CMK (cell line): ENCODE measurements at places on chromosomes 6 and 20.

DNA sequence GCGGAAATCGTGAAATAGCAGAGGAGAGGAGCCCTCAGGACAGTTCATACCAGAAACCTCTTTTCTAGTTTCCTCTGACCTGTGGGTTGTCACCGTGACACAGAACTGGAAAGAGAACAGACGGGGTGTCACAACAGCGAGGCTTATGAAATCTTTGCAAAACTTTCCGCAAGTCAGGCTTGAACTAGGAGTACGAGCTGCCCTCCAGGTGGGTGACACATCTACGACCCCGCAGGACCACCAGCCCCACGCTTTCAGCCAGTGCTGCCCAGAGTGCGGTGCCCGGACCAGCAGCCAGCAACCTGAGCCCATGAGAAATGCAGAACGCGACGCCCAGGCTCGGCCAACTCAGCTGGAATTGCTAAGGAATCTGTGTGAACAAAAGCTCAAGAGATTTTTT is 30.8 kb downstream of the WRNIP1 start:
- no peak for DNase-seq

DNA sequence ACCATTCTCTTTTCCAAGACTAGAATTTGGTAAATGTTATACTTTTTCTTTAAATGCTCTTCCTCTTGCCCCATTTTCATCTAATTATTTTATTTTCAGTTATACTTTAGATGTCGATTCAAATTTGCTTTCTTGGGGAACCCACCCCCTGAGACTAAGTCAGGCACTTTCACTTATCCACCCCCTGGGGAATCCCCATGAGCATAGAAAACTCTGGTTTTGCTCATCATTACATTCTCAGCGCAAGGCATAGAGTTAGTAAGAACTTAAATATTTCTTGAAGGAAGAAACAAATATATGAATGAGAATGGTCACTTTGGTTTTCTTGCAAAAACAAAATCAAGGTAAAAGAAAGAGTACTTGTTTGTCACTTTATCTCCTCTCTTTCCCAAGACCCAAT is 25.1 kb upstream of the HSF2 start:
- no peak for DNase-seq

- no peak for DNase-seq
Measured at GRCh38 chr6:63856271-63856670, 220.7 kb downstream of the PHF3 start.

- no peak for DNase-seq
Measured at GRCh38 chr6:34484899-34485298, 19.0 kb downstream of the PACSIN1 start.

DNA sequence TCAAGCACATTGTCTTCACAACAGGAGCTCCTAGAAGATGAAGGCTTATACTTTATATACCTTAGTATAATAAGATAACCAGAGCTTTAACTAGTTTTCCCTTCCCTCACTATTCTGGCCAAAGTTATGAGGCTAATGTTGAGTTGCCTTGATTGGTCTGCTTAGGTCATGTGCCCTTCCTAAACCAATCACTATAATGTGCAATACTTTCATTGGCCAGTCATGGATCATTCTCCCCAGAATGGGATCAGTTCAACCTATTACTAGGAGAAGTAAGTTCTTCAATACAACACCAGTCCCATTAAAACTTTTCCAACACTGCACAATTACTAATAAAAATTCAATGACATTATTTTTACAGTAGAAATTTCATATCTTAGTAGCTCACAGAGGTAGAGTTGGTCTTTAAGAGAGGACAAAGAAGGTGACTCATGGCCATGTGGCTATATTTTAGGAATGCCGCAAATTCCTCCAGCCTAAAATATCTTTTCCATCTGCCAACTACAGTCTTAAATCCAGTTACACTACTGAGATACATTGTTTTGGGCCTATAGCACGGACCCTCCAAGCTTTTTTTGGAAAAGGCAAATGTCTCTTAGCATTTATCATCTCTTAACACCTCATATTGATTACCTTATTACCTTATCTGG is 12.5 kb upstream of the POU3F2 start:
- no peak for DNase-seq

DNA sequence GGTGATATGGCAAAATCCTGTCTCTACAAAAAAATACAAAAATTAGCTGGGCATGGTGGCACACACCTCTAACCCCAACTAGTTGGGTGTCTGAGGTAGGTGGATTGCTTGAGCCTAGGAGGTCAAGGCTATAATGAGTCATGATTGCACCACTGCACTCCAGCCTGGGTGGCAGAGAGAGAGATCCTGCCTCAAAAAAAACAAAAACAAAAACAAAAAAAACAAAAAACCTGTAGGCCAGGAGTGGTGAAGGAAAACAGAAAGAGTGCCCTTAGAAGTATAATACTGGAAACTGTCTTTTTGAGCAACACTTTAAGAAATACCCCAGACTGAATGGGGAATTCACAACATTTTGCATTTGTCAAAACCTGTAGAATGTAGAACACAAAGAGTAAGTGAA is 85.3 kb downstream of the JARID2 start:
- DNase-seq: no peak

DNA sequence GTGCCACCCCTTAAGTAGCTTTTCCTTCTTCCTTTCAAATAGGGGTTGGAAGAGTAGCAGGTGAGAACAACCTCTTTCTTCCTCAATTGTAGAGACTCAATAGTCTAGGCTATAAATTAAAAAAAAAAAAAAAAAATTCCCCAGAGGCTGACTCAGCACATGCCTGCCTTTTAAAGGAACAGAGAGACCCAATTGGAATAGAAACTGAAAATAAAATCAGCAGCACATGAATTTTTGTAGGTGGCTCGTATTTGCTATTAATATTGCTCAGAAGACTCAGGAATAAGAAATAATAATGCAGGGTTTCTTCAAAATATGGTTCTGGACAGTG is 19.3 kb downstream of the TOP1 start:
- DNase-seq: no peak

DNA sequence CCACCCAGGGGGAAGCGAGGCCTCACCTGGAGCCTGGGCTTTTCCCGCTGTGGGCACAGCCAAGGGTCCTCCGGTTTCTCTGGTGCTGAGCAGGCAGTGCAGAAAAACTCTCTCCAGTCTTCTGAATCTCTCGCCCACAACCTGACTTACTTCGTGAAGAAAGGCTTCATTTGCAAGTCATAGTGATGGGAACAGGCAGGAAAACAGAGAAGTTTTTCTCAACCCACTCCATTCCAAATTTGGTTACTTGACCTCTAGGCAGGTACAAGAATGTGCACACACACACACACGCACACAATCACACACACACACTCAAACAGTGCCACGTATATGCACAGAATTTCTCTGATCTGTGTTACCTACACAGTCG is 524.5 kb downstream of the CD83 start:
- no peak for DNase-seq

DNA sequence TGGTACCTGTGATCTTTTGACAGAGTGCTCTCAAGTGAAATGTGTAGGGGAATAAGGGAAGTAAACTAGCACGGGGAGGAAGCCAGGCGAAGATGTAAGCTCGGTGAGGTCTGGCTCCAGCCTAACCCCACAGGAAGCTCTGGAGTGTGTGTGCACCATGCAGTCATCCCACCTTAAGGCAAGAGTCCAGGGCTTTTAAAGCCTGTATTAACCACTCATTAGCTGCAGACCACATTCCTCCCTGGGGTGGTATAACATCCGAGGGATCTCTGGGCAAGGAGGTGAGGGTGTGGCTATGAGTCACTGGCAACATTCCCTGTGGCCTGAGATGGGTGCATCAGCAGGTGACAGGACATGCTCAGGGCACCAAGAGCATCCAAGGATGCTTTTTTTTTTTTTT is 12.5 kb upstream of the RANBP9 start:
- no peak for DNase-seq

DNA sequence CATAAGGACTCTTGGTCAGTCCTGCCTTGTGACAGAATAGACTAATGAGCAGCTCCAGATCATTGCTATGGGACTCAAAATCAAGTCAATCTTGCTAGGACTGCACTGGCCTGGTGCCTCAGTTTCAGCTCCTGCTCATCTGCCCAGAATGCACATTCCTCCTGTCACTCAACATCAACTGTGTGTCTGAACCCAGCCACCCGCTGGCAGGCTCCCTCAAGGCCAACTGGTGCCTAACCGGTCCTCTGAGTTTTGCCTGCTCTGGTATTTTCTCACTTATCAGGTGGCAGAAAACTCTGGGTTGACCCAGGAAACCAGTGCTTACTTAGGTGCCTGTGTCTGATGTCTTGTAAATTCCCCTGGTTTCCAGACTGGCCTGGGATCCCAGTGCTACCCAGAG is 297.7 kb downstream of the DHX35 start:
- DNase-seq: no peak

- DNase-seq: no peak
Measured at GRCh38 chr6:10381133-10381829, 33.6 kb downstream of the TFAP2A start.

DNA sequence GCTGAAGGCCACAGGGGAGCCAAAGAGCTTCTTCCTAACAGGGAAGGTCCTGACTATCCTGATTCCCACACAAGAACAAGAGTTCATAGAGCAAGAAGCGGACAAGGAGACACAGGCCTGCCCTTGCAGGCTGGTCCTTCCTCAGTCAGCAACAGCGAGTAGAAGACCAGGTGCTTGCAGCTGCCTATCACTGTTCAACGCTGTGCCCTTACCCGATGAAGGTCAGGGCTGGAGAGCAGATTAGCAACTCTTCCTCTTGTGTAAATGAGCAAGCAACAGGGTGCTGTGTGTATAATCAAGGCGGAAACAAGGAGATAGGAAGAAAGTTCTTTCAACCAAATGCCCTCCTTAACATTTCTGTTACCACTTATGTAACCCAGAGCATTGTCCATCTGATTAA is 115.3 kb upstream of the SPACA1 start:
- no peak for DNase-seq

DNA sequence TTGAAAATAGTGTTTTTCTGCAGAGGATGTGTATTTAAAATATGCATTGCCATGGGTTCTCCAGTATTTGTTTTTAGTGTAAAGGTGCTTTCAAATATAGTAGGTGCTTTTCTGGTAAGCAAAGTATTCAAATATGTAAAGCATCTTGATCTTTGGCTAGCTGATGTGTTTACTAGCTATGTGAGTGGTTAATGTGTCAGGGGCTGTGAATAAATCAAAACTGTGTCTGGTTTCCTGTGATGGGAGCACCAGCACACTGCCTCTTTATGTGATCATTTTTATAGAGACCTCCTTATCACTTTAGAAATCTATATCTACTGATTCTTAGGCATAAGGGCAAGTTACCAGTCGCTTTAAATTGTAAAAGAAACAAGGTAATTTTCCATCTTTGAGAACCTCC is 388.9 kb upstream of the MAN1A1 start:
- no peak for DNase-seq

DNA sequence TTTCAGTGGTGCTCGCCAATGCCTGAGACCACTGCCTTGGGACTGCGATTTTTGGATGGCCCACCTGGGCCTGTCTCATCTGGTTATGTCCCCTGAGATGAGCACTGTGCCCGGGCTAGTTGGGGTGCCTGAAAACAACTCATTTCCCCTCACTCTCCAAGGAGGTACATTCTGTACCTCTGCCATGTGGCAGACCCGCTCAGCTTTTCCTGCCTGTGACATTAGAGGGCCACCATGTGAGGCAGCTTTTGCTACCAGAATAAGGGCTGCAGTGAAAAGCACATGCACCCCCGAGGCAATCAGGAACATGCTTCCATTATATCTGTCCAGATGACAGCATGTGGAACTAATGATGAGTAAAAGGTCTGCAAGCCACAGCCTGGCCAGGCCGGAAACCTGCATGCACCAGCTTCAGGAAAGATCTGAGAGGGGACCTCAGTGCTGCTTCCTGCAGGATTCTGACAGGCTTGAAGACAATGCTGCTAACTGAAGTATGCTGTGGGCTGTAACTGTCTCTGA is 11.3 kb upstream of the SRSF6 start:
- no peak for DNase-seq

DNA sequence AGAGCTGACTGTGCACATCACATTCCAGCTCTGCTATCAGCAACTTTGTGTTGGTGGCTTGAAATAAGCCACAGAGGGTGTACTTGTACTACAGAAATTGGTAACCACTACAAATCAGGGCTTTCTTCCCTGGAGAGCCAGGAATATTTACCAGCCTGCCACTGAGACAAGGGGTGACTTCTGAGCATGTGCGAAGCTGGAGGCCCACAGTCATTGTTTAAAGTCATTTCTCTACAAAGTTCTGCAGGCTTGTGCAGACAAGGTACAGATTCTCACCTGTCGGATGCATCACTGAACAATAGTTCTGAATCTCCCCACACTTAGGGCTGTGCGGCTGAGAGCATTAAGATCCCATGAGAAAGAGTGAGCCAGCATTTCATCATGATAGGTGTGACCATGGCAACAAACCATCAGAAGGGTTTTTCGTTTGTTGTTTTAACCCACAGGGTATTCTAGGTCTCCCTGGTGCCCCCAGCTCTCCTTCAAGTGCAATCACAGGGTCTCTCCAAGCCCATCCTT is 292.8 kb downstream of the CDC5L start:
- no peak for DNase-seq

- DNase-seq: no peak
Measured at GRCh38 chr6:158818581-158819212, 471 bp downstream of the EZR start.

DNA sequence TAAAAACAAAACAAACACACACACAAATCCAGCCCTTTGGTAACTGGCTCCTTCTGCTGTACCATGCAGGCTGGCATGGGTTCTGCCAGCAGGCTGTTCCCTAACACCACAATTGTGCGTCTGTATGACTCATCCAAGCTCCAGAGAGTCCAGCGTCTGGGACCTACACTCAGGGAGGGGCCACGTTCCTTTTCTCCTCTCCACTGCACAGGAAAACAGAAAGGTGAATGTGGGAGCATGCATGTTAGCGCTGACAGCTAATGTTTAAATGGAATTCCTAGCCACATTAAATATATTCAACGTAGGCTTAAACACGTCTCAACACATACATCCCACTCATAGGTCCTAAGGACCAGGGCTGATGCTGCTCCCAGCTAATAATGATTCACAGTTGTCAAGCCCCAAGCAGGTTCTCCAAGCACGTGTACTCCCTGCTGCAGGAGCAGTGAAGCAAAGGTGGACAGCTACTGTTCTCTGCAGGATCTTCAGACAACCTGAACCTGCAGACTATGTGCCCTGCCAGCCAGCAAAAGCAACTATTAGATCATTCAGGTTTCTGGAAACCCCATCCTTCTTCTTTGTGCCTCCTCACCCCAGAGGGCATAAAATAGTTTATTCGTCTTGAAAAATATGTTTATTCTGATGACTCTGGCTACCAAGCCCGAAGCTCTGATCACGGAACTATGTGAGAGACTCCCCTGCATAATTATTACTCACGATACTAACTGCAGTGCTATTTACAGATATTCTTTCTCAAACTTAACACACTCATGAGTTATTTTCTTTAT is 20.9 kb downstream of the MAP1LC3A start:
- DNase-seq: no peak

GRCh38 chr6:168117942-168118341 is 38.9 kb upstream of the FRMD1 start:
- no peak for DNase-seq

GRCh38 chr20:35360033-35360432 is 51.7 kb downstream of the UQCC1 start:
- no peak for DNase-seq

DNA sequence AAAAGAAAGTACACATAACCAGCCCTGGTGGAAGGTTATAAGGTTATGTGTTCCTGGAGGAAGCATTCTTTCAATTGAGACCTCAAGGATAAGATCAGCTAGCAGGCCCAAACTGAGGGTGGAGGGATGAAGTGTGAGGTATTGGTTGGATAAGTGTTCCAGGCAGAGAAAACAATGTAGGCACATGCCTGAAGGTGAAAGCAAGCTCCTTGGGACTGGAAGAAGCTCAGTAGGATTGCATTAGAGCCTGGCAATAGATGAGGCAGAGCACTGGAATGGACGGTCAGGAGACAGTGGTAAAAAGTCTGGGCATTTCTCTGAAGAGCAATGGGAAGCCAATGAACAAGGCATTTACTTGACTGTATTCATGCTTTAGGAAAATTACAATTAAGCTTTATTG is 89.9 kb upstream of the SHLD1 start:
- DNase-seq: no peak
